SK-MEL-5 (cell line): ENCODE measurements at places on chromosomes 2 and 18.

- DNase-seq = no peak
These were observed 16.5 kb upstream of the CYTIP start for GRCh38 chr2:157460384-157460837.

DNA sequence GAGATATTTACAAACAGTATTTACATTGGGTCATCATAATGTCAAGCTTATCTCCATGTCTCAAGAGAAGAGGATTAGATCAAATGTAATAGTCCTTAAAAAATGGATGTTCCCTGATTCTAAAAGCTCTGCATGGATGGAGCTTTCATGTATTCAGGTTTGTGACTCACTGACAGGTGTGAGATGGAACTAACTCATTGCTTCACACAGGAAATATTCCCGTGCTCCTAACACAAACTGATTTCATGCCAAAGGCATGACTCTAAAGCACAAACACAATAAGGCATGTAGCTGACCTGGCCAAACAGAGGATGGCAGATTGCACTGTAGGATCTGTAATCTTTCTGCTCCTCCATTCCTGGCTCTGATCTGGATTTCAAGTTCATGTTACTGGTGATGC, 110.0 kb downstream of the ALK start:
- no peak for DNase-seq

DNA sequence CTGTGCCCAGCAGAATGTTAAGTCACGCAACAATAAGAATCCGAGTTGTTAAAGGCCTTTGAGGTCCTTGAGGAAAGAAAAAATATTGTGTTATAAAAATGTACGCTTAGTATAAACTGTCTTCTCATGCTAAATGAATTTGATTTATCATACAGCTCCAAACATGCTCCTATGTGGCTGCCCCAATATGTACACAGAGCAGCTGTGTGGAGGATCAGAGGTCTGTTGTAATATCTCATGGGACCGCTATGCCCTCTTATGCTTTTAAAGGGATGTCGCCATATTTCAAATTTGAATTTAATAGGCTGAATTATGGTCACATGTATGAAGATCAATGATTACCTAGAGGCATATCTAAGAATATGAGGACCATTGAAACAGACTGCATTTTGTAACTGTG, 90.2 kb downstream of the SLC5A7 start:
- no peak for DNase-seq

DNA sequence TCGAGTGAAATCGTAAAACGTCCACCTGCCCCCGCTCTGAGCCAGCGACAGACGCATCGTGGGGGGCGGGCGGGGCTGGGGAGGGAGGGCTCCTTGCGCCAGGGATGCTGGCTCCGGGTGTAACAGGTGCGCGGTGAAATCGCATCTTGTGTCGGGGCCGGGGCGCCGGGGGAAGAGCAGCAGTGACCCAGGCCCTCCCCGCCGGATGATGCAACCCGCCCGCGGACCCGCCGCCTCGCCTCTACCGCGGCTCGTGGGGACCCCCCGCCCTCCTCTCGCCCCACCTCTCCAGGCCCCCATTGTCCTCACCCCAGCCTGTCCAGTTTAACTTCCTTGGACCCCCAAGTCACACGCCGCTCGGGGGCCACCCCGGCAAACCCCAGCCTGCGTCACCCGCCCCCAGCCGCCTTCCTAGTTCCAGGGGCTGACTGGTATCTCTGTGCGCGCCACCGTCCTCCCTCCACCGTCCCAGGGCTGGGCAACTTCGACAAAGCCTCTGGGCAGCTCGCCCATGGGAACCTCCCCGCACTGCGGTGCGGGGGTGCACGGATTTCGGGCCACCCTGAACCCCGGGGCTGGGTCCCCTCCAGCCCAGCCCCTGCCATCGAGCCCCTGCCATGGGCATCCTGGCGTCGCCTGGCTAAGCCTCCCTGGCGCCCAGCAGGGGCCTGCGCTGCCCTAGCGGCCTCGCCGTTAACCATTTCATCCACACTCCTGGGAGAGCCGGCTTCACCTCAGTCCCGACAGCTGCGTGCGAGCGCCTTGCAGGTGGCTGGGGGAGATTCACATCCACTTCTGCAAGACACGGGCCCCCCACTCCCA, 799 bp upstream of the KIF1A start:
- DNase-seq = no peak

DNA sequence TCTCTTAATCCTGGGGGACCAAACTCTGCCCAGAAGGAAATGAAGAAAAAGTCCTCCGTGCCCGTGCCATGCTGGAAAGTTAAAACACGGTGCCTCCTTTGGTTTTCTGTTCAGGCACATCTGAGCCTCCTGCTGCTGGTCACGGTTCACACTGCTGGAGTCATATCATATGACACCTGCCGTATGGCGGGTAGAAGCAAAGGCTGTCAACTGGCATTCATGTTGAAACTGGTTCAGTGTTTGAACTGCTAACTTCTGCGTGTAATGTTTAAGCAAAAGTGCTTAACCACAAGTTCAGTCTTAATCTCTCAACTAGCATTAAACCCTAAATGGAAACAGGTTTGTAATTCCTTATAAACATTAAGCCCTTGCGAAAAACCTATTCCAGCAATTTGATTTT, 3.1 kb downstream of the STK39 start:
- DNase-seq = no peak

- no peak for DNase-seq
These were observed 106.5 kb downstream of the LRRTM1 start for GRCh38 chr2:80198042-80198441.
